Fibroblast of villous mesenchyme (primary cell): ENCODE measurements at places on chromosomes 12 and 14. TPM values are rescaled to one million over a fixed set of nuclear protein-coding genes. Genes with fewer than 3 reads are reported as not detected.

- peak; percentile 98 for DNase-seq
Observed at GRCh38 chr12:115103884-115104883, 420.2 kb upstream of the TBX3 start.

The CKAP4 gene
- total RNA-seq: 253 and 310 TPM in 2 replicates

- DNase-seq: no peak
Observed at GRCh38 chr12:41485203-41485602, 297.1 kb downstream of the PDZRN4 start.

DNA sequence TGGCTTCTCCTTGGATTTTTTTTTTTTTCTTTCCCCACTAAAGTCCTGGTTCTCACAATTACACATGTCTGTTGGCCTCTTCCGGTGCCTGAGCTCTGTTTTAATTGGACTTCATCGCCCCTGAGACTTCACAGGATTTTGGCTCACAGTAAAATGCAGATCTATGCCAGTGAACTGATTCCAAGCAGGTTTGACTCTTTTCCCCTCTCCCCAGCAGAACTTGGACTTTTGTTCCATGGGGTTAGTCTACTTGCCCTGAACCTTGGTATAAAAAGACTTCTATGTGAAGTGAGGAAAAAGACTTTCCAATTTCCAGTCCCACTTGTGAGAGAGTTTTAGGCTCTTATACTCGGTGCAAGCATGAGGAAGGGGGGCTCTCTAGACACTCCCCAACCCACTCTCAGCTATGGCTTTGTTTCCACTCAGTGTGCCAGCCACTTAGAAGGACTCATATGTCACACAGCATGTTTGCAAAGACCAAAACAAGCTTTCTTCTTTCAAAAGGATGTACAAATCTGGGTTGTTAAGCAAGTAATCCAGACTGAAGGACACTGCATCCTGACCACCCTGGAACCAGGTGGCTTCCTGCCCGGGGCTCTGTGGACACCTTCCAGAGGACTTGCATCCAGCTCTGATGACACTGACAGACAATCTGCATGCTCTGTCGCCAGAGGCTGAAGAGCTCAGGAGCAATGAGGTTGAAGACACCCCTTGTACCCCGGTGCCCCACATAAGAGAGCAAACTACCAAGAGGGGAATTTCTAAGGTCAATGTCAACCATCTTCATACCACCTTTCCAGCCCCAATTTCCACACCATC is 221.9 kb upstream of the EGLN3 start:
- no peak for DNase-seq

DNA sequence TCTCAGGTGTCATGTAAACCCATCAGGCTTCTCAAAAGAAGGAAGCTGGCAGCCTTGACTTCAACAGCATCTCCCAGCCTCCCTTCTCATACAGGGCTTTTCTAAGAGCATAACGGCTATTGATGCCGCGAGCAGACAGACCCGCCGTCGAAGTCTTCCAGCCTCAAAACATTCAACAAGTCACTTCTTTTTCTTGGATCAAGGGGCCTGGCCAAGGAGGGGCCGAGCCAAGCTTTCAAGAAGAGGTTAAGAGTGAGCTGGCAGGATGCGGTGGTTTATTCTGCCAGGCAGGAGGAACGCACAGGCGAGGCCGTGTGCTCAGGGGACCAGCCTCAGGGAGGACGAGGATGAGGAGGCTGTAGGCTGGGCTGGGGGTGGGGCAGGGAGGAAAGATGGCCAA is 102.9 kb upstream of the RFLNA start:
- DNase-seq: no peak

The RNU6-8 gene
- not detected in 2 replicates for total RNA-seq

The GRIN2B gene
- total RNA-seq: under 0.01 TPM in 1 of 2 replicates, not detected in the other

DNA sequence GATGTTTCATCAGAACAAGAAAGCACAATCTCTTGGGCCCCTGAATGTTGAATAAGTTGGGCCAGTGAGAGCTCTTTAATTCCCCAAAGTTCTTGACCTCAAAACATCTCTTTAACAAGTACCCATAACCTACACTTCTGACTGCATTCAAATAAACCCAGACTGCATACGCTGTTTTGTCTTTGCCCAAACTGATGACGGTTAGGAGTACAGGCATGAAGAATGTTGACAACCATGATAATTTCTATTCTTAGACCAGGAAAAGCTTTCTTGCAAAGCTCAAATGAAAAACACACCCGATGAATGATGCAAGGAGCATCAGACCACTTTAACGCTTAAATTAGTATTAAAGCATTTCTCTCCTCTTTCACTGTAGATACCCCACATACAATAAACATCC is 11.7 kb upstream of the RAB3IP start:
- DNase-seq: no peak

The COCH gene
- total RNA-seq: under 0.01 and 9.0 TPM in 2 replicates

GRCh38 chr12:46318037-46318436 is 49.2 kb upstream of the SLC38A1 start:
- no peak for DNase-seq

The INSM2 gene
- not detected in 2 replicates for total RNA-seq
